Cerebellar nuclear complex (tissue), 1 donor: ENCODE measurements at places on chromosomes 2 and 18.

DNA sequence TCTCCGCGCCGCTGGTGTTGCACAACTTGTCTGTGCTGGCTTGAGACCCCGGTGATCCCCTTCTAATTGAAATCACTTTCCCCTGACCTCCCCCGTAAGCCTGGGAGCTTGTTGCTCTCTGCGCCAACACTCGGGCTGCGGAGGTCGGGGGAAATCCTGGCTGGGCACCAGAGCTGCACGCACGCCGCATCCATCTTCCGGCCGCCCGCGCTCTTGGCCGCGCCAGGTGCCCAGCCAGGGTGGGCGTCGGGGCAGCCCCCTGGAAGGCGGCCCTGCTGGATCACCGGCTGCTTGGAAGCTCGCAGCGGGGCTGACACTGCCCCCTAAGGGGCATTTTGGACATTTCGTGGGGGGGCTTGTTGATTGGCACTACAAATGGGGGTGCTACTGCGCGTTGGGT is 280.3 kb upstream of the SKOR2 start:
- DNase-seq, result no peak

GRCh38 chr18:48216639-48217257 is 192.4 kb downstream of the ZBTB7C start:
- DNase-seq, result no peak

GRCh38 chr2:168176402-168176801 is 71.0 kb downstream of the STK39 start:
- no peak for DNase-seq

GRCh38 chr2:122737429-122738077 is 982.1 kb downstream of the TSN start:
- DNase-seq, result no peak

GRCh38 chr2:131055169-131056065 is 37.8 kb downstream of the FAM168B start:
- DNase-seq, result no peak
